Activated naive CD8-positive, alpha-beta T cell treated with anti-CD3 and anti-CD28 coated beads, Interleukin-2, amount 10 ng/mL, durations not matched to agents 7 days and 5 days (primary cell): ENCODE measurements at places on chromosomes 4 and X. TPM values are rescaled to one million over a fixed set of nuclear protein-coding genes. Genes with fewer than 3 reads are reported as not detected.

The MAGEA2 gene
- total RNA-seq = not detected

The COX7B2 gene
- total RNA-seq = not detected

The SYN1 gene
- total RNA-seq = 1.00 TPM

The KLHL15 gene
- 14.3 TPM for total RNA-seq
